ENCODE measurements at places on chromosomes 3 and 15.

- no peak for DNase-seq
Observed at GRCh38 chr15:63985221-63986184, 60.8 kb downstream of the DAPK2 start.

GRCh38 chr15:98712845-98713584 is 64.7 kb downstream of the IGF1R start:
- DNase-seq: no peak

- DNase-seq: no peak
Observed at GRCh38 chr3:13628432-13628831, 79.5 kb downstream of the FBLN2 start.

- no peak for DNase-seq
Observed at GRCh38 chr15:60788692-60789103, 309.8 kb upstream of the ICE2 start.

- no peak for DNase-seq
Observed at GRCh38 chr3:15989419-15989818, 185.1 kb upstream of the GALNT15 start.

- no peak for DNase-seq
Observed at GRCh38 chr15:35013370-35013769, 25.3 kb upstream of the ZNF770 start.

DNA sequence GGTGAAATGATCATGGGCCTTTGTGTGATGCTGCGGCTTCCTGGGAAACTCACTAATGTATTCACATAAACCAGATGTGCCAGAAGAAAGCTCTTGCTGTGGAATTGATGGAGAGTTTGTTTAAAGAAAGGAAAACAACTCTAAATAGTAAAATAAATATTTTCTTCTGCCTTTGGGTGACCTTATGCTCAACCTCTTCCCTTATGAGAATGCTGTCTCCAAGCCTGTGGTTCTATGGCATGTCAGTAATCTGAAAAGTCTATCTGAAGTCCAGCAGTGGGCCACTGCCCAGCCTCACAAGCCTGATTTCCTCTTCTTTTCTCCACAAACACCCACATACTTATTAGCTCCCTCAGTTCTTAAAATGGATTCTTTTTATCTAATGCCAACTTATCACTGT is 49.9 kb upstream of the PHLDB2 start:
- DNase-seq: no peak

GRCh38 chr3:33122991-33123390 is 9.2 kb downstream of the CRTAP start:
- no peak for DNase-seq

DNA sequence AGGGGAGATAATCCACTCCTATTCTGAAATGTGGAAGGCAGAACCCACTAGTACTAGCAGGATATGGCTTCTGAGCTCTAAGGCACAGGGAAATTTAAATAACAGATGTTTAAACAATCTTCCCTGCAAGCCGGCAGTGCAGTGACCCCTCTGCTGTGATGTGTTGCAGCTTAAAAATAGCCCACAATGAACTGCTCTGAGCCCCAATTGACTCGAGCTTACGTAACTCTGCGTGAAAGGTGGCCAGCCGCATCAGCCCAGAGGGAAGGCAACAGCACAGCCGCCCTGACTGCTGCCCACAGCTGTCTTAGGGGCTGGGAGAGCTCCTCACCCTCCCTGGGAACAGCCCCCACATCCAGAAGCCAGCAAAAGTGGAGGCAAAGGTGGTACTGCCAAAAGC is 12.5 kb upstream of the CAMKV start:
- no peak for DNase-seq

GRCh38 chr3:102129760-102130608 is 280.7 kb downstream of the NFKBIZ start:
- DNase-seq: no peak

DNA sequence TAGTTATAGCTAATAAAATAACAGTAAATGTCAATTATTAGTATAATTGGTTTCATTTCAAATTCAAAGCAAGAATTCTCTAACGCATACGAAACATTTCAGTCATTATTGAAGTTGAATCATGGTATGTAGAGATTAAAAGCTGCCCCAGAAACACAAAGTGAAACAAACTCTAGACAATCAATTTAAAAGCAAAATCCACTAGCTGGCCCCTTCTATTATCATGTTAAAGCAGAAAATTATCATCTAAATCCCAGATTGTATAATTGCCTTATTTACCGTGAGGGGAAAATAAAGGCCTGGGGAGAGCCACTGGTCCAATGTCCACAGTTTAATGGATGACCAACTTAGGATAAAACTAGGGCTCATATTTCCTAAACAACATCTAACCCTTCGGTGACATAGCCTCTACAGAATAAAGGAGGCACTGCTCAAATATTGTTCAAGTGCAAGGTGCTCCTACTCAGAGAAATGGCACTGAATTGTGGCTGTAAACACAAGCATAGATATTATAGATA is 110.9 kb upstream of the THRB start:
- DNase-seq: no peak

- no peak for DNase-seq
Observed at GRCh38 chr15:67855842-67856241, 16.0 kb upstream of the RNU6-1 start.

- no peak for DNase-seq
Observed at GRCh38 chr3:88443066-88443465, 293.3 kb downstream of the C3orf38 start.

DNA sequence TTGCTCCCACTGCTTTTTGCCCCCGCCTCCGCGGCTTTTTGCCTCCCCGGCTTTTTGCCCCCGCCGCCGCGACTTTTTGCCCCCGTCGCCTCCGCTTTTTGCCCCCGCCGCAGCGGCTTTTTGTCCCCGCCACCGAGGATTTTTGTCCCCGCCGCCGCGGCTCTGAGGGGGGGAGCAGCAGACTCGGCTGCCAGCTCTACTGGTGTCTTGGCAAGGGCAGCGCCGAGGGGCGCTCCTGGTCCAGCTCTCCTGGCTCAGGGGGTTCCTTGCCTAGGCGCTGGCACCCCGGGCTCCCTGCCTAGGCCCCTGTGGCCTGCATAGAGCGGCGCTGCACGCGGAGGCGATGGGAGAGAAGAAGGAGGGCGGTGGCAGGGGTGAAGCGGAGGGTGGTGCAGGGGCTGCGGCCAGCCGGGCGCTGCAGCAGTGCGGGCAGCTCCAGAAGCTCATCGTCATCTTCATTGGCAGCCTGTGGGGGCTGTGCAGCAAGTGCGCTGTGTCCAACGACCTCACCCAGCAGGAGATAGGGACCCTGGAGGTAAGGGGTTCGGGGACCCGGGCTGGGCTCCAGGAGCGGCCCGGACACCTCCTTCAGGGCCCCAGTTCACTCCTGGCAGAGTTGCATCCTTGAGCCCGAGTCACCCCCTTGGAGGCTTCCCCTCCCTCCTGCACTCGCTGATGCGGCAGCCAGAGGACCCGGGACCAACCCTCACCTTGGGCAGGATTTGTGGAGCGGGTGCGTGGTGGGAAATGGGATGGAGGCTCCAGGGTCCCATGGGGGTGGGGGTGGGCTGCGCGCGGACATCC is 642.4 kb downstream of the GOLGA6L6 start:
- no peak for DNase-seq

Data from CD8-positive, alpha-beta memory T cell (primary cell).